MM.1S (cell line): ENCODE measurements at places on chromosomes 7 and 10.

GRCh38 chr10:61994405-61995219 is 93.1 kb downstream of the ARID5B start:
- no peak for DNase-seq

DNA sequence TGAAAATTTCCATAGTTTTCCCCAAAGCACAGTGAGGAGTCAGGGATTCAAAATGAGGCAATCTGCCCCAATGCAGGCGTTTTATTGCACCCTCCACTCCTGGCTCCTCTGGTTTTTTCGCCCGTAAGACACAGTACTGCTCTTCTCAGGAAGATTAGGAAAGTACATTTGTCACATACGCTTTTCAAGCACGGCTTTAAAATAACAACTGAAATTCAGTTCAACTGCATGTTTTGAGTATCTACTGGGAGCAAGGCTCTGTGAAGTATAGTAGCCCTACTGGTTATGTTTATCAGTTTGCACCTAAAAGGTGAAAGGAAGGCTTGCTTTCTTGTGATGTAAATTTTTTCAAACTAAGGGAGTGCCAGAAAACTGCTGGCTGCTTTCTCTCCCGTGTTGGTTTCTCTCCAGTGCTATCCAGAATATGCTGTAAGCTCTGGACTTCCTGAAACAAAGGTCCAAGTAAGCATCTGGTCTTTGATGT is 1.9 kb upstream of the SGMS1 start:
- DNase-seq: no peak

DNA sequence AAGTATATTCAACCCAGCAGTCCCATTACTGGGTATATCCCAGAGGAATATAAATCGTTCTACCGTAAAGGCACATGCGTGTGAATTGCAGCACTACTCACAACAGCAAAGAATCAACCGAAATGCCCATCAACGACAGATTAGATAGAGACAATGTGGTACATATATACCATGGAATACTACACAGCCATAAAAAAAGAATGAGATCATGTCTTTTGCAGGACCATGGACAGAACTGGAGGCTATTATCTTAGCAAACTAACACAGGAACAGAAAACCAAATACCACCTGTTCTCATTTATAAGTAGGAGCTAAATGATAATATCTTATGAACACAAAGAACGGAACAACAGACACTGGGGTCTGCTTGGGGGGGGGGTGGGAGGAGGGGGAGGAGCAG is 44.3 kb upstream of the KLHL7 start:
- DNase-seq: no peak

DNA sequence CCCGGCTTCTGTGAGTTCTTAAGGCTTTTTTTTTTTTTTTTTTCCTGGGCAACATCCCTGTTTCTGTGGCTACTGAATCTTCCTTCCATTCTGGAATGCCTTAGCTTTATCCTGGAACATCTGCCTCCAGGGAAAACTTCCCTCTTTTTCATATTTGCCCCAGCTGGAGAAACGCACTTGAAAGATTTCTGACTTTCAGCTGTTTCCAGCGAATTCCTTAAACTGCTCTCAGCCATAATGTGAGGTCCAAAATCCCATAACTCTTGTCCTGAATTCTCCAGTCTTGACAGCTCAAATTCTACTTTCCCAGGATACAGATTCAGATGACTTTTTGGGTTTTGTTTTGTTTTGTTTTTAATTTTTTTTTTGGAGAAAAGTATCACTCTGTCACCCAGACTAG is 263.6 kb upstream of the AUTS2 start:
- DNase-seq: no peak

GRCh38 chr7:156493942-156494341 is 146.6 kb upstream of the RNF32 start:
- no peak for DNase-seq

- no peak for DNase-seq
Measured at GRCh38 chr7:155833651-155834050, 21.4 kb upstream of the SHH start.

DNA sequence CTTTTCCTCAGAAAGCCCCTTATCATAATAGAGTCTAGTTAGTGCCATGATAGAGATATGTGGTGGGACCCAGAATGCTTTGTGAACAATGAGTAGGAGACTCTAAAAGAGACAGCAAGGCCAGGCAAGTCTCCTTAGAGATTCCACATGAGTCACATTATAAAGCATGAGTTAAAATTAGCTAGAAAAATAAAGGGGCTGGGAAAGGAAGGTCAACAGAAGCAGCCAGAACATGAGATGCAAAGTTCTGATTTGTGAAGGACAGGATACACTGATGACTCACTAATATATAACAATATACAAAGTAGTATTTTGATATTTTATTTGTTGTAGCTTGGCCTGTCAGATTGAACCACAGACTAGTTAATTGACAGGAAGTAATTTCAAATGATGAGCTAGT is 25.3 kb upstream of the SNX13 start:
- no peak for DNase-seq

DNA sequence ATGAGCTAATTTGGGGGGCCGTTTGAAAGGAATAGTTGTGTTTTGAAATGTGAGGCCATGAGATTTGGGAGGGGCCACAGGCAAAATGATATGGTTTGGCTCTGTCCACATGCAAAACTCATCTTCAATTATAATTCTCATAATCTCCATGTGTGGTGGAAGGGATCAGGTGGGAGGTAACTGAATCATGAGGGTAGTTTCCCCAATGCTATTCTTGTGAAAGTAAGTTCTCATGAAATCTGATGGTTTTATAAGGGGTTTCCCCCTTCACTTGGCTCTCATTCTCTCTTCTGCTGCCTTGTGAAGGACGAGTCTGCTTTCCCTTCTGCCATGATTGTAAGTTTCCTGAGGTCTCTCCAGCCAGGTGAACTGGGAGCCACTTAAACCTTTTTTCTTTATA is 490.8 kb upstream of the GRM3 start:
- no peak for DNase-seq

DNA sequence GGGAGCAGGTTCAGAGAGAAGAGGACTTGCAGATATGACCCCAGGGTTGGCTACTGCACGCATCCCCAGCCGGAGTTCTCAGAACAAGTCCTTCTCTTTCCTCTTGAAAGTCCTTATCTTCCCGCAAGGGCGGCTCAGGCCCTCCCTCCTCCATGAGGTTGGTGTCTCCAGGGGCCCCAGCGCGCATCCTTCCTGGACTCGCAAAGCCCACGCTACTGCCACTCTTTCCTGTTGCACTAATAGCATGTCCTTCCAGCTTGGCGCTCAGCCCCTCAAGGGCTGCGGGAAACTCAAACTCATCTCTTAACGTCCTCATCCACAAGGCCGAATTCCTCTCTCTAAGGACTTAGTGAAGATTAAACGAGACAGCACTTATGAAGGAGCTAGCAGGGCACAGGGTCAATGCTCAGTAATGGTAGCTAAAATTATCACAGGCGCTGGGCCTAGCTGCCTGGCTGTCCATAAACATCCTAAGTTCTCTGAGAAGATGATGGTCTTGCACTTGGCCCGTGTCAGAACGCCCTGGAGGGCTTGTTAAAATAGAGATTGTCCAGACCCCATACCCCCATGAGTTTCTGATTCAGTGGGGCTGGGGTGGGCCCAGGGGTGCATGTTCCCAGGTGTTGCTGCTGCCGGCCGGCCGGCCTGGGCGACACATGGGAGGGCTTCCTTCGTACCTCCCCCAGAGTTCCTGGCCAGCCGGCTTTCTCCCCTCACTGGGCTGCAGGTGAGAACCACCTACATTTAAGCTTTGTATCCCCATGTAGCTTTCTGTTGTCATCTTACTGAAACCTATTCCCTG is 261.4 kb downstream of the COBL start:
- no peak for DNase-seq

DNA sequence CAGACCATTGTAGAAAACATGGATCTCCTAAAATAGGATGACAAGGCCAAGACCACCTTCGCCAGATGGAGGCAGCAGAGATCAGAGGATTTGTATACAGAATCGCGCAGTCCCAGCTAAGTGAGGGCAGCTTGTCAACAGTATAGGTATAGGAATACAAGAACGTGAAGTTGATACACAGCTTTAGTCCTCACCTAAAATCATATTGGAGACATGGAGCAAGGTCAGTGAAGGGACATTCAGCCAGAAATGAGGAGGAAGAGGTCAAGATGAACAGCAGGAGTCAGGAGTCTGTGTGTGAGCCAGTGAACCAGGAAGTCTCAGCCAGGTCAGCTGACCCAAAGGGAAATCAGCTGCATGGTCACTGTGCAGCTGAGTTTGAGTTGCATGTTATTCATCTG is 263.4 kb upstream of the PRKCQ start:
- DNase-seq: peak; percentile 65

- DNase-seq: no peak
Measured at GRCh38 chr7:81190997-81191768, 272.3 kb upstream of the SEMA3C start.

GRCh38 chr7:27128034-27128433 is 2.5 kb downstream of the HOXA4 start:
- DNase-seq: no peak

GRCh38 chr10:103712898-103713498 is 142.4 kb downstream of the SH3PXD2A start:
- DNase-seq: peak; percentile 74

DNA sequence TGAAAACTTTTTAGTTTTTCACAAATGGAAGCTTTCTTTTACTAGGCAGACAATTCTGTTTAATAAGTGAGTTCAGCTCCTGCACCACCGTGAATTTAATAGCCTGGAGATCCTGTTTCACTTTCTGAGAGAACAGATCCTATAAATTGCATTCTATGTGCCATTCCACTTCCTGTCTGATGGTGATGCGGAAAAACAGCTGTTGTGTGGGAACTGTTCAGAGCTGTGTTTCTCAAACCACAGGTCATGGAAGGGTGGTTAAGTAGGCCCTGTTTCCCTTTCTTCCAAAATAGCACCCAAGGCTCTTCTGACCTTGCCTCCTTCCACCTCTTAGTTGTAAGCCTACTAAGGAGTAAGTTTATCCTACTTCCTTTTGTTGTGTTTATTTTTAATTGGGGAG is 97.2 kb upstream of the DKK1 start:
- DNase-seq: peak; percentile 15

DNA sequence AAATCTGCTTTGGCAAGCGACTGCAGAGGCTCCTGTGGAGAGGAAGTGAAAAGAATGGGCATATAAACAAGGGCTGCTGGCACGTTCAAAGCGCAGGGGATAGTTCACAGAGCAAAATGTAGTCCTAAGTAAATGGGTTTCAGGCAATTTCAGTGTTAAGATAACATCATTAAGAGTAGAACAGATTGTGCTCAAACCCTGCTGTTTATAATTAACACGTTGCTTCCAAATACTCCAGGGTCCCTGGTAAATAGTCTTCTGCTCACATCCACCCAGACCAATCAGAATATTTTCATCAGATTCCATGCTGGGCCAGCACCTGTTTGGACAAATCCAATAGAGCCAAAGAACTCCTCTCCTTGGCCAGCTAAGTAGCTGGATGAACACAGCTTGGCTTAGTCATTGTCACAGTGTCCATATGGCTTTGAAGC is 81.4 kb downstream of the ORC5 start:
- no peak for DNase-seq

- DNase-seq: no peak
Measured at GRCh38 chr10:48791267-48791928, 106.7 kb downstream of the WDFY4 start.

- DNase-seq: peak; percentile 16
Measured at GRCh38 chr7:71613313-71613712, 481.4 kb downstream of the GALNT17 start.

GRCh38 chr7:150755473-150756099 is 18.4 kb downstream of the GIMAP5 start:
- no peak for DNase-seq

DNA sequence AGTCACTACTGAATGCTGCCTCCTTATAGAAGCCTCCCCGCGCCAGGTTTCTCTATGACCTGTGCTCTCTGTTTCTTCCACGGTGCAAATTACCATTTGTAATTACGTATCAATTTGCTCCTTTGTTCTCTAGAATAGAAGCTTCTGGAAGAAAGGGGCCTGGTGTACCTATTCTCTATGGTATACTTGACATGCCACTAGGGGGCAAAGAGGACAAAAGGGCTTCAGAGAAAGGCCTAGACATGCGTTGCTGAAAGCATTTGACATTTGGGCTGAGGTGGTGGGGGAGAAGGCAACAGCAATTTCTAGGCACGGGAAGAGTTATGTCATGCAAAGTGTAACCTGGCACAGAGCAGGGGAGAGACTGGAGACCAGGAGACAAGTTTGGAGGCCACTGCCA is 148.7 kb downstream of the WDR11 start:
- DNase-seq: no peak

DNA sequence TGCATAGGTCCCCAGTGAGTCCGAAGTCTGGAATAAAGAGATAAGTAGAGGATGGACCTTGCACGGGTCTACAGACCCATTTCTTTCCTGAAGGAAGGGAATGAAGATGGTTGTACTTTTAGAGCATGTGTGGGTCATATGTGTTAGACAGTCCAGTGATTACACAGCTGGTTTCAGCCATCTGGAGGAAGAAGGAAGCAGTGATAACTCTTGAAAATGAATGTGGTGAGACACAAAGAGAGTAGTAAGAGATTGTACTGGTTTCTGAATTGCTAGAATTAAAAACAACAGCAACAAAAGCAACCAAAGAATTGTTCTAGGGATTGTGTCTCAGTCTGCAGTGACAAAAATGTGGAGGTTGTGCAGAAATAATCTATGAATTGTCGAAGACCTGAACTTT is 258.9 kb downstream of the SUGCT start:
- peak; percentile 75 for DNase-seq

- DNase-seq: no peak
Measured at GRCh38 chr10:60461688-60462087, 72.0 kb upstream of the ANK3 start.

- DNase-seq: no peak
Measured at GRCh38 chr7:28466341-28466740, 54.0 kb downstream of the CREB5 start.

DNA sequence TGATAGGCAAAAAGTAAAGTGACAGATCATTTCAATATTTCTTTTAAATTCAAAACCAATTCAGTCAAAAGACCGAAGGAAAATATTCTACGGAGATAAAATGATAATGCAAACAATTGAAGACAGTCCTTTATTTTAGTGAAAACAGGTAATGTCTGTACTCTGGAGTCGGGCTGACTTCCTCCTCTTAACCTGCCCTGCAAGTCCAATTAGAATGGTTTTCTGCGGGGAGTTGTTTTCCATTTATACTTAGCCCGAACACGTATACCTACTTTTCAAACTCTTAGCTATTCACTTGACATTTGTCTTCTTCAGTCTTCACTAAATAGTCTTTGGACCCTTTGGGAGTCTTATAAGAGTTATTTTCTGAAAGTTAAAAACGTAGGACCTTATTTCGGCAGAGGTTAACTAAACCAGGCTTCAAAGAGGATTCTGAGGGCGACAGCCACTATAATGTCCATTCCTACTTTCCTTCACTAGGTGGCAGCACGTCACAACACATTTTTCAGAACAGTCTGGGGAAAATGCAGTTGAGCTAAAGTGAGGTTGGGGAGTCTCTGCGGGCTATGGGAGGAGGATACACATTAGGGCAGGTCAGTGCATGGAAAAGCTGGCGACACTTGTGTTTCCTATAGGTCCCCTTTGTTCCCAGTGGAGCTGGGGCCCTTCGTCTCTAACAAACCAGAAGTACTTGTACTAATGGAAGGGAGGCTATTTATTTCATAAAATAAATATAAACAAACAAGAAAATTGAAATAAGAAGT is 472.0 kb downstream of the KCNMA1 start:
- DNase-seq: peak; percentile 51
